ENCODE measurements at places on chromosomes 4 and X.

DNA sequence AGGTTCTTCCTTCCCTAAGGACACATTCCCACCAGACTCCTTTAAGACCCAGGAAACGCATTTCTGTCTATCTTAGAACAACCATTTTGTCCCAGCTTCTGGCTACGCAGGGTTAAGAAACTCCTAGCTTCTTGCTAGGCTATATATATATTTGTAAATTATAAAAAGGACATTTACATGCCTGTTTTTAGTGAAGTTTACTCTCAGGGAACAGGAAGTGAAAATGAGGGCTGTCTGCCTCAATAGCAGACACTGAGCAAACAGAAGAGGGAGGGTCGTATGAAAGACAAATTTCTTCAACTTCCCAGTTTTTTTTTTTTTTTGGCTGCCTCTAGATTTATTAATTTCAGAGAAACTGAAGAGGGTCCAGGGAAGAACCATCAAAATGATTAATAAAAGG lies 9.3 kb upstream of the FRMPD3 start:
- DNase-seq, result no peak

DNA sequence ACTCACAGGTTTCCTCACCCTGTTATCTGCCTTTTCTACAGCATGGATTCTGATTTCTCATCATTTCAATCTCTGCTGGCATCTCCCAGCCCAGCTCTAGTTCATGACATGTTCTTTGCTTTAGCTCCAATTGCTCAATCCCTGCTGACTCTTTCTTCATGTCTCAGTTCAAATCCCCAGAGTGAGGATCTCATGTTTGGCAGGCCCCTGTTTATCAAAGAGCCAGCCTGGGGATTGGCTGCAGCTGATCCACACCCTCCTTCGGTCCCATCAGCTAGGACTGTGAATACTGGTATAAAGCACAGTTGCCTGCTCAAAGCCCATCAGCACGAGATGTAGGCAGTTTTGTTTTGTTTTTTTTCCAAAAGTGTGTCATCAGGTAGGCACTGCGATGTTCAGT lies 14.4 kb upstream of the CC2D2A start:
- no peak for DNase-seq

DNA sequence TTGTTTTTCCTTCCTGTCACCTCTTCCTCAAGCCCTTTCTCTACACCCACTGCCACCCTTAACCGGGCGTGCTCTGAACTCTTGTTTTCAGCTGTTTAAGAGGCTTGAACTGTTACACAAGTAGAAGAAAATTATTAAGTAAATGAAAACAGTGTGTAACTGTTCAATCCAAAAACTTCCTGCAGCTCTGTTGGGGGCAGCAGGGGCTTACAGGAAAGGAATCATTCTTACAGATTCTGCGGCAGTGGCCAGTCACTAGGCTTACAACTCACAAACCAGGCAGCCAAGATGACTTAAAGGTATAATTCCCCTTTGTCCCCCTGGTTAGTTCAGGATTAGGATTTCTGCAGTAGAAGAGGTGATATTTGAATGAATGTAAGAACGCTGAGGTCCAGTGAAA lies 70.2 kb upstream of the ETNPPL start:
- no peak for DNase-seq

DNA sequence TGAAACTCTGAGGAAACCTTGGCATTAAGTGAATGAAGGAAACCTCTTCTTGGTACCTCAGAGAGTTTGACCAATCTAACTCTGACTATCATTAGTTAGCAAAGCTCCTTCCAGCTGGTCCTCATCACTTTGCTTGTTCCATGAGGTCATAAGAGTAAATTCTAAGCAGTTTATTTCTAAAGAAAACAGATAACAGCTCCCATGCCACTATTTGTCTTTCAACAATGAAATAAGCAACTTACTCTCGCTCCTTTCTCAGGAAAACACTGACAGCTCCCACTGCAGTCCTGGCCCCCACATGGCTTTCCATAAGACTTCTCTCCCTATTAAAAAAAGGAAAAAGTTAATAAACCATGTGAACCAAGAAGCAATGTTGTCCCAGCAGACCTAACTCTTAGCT lies 127.7 kb downstream of the COL4A6 start:
- no peak for DNase-seq

DNA sequence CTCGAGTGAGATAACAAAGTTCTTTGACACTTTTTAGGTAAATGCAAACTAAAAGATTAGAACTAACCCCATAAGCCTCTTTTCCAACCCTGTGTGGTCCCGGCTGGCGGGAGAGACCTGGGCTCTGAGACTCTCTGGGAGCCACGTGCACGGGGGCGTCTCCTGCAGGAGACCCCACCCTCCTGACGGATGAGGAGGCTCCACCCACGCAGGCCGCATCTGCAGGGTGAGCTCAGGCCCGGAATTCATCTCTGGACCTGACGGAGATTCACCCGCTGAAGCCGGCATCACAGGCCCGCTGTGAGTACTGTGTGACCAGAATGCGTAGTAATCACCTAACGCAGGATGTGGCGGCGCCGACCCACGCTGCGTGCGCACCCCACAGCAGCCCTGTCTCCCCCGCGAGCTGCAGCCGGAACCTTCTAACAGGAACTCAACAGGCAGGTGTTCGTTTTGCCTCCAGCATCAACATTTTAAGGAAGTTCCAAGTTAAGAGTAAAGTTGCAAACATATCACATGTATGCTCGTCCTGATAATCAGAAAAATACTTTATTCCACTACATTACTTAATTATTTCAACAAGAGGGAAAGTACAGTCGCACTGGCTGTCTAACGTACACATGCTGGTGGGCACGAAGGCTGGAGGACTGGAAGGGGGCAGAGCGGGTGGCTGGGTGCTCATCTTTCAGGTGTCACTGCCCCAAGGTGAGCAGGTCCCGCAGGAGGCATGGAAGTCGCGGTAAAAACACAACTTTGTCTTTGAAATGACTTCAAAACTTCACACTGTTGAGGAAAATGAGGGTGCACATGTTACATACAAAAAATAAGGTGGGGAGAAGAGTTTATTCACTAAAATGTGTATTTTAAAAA lies 44.5 kb downstream of the FGFRL1 start:
- DNase-seq, result peak; percentile 90

GRCh38 chr4:101411926-101412325 lies 64.6 kb upstream of the PPP3CA start:
- DNase-seq, result no peak

GRCh38 chrX:133495464-133496391 lies 80.4 kb upstream of the GPC4 start:
- no peak for DNase-seq

- peak; percentile 83 for DNase-seq
Observed at GRCh38 chr4:87219632-87220093, 755 bp downstream of the KLHL8 start.

GRCh38 chr4:123809864-123810263 lies 413.3 kb downstream of the SPRY1 start:
- DNase-seq, result no peak

- no peak for DNase-seq
Observed at GRCh38 chrX:30992381-30992904, 79.4 kb downstream of the FTHL17 start.

GRCh38 chr4:99875071-99875470 lies 19.2 kb downstream of the LAMTOR3 start:
- no peak for DNase-seq

GRCh38 chr4:150329373-150329772 lies 251.1 kb downstream of the DCLK2 start:
- DNase-seq, result no peak

- DNase-seq, result no peak
Observed at GRCh38 chr4:30005995-30006394, 714.2 kb upstream of the PCDH7 start.

GRCh38 chrX:155718972-155719586 lies 106.3 kb upstream of the TMLHE start:
- DNase-seq, result no peak

DNA sequence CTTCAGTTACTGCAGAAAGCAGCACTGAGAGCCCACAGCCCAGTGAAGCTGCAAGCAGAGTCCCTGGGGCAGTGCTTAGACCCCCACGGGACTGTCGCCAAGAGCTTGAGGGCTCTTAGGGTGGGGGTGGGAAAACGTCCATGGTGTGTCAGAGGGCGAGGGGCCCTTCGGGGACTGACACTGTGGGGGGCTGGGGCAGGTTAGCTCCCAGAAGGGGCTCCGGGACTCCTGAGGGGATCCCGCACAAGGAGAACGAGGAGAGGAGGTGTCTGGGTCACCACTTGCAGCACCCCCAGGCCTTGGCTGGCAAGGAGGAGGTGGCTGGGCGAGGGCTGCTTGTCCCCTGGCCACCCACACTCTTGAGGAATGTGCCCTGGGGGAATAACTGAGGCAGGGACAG lies 20.8 kb downstream of the NAT8L start:
- peak; percentile 36 for DNase-seq

DNA sequence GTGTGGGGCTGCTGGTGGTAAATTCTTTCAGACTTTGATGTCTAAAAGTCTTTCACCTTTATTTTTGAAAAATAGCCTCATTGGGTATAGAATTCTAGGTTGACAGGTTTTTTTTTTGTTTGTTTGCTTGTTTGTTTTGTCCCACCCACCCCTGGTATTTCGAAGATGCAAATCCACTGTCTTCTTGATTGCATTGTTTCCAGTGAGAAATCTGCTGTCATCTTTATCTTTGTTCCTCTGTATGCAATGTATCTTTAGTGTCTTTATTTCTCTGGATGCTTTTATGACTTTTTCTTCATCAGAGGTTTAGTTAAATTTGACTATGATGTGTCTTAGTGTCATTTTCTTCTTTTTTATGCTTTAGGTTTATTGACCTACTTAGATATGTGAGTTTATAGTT lies 21.3 kb upstream of the HCCS start:
- DNase-seq, result no peak

- no peak for DNase-seq
Observed at GRCh38 chrX:131752493-131753198, 208.8 kb downstream of the OR13H1 start.

DNA sequence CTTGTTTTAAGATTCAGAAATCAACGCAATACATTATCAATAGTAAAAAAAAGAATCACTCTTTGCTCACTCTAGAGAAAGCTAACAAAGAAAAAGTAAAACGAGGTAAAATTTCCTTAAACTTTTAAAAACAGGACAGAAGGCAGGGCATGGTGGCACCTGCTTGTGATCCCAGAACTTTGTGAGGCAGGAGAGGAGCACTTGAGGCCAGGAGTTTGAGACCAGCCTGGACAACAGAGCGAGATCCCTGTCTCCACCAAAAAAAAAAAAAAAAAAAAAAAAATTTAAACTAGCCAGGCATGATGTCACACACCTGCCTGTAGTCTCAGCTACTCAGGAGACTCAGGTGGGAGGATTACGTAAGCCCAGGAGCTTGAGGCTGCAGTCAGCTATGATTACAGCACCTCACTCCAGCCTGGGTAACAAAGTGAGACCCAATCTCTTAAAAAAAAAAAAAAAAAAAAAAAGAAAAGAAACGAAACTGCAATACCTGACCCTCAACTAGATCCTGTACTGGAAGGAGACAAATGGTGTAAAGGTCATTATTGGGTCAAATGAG lies 3.5 kb downstream of the CCNI start:
- peak; percentile 76 for DNase-seq

GRCh38 chr4:146142768-146143167 lies 32.8 kb upstream of the LSM6 start:
- no peak for DNase-seq

GRCh38 chrX:94515009-94515408 lies 841.0 kb downstream of the FAM133A start:
- DNase-seq, result no peak

- no peak for DNase-seq
Observed at GRCh38 chr4:3772632-3773031, 6.4 kb downstream of the ADRA2C start.

DNA sequence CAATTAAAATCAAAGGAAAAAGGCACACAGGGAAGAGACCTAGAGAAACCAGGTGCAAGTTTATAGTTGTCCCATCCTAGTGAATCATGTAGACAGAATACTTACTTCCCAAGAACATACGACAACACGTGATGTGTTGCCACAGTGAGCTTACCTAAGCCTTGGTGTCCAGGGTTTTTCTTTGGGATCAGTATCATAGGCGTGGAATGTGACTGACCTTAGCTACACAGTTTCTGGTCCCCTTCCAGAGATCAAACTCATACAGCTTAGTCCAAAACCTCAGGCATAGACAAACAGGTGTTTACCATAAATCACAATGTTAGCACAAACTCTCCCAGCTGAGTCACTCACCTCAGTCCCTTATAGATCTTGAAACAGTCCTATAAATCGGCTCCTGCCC lies 17.7 kb downstream of the SLC25A31 start:
- DNase-seq, result no peak

GRCh38 chrX:32599156-32599555 lies 612.2 kb downstream of the DMD start:
- DNase-seq, result no peak

- no peak for DNase-seq
Observed at GRCh38 chr4:48831532-48832030, 693 bp downstream of the OCIAD1 start.

GRCh38 chr4:163764569-163764968 lies 270.1 kb downstream of the TMA16 start:
- DNase-seq, result no peak

DNA sequence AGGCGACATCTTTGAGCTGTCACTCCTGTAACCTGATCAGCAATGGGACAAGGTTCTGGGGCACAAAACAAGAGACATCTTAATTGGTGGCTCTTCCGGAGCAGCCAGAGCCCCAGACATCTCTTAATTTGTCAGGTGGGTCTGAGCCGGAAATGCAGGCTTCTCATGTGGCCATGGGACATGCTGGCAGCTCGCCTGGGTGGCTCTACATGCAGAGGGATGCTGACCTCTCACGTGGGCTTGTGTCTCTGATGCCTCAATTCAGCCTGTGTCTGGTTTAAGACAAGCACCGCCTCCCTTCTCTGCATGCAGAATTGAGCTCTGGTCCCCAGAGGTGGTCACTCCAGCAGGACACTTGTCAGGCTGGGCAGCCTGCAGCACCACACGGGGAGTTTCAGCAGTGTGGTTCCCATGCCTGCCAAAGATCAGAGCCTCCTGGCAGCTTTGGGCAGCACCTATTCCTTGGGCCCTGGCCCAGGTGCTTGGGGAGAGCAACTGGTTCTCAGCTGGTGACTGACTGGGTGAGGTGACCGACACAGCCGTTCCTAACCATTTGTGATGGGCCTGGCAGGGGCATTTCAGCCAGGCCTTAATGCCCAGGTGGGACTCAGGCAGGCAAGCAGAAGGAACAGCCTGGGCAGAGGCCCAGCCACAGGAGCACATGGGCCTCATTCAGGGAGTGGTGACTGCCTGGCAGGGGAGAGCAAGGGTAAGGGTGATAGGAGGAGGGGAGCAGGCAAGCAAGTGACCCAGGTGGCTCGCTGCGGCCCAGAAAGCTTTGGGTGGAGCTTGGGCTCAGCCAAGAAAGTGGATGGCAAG lies 53.4 kb downstream of the HMX1 start:
- DNase-seq, result peak; percentile 24
